ENCODE measurements at places on chromosomes 4 and X. TPM values are rescaled to one million over a fixed set of nuclear protein-coding genes. Genes with fewer than 3 reads are reported as not detected.

GRCh38 chr4:164770010-164770724, 16.2 kb downstream of the SMIM31 start:
- H3K4me3 ChIP-seq: no peak overlapping the region
- no peaks in the 10 kb centered on the region for H3K36me3 ChIP-seq
- H3K4me1 ChIP-seq: peaks cover 17% of the 10 kb centered on the region
- DNase-seq: no peak
- H3K27ac ChIP-seq: no peak overlapping the region

- no peak for DNase-seq
- no peaks in the 10 kb centered on the region for H3K36me3 ChIP-seq
- H3K4me3 ChIP-seq: no peak overlapping the region
- H3K27ac ChIP-seq: no peak overlapping the region
These were observed 31.3 kb downstream of the TRIML2 start for GRCh38 chr4:188078116-188078515.

DNA sequence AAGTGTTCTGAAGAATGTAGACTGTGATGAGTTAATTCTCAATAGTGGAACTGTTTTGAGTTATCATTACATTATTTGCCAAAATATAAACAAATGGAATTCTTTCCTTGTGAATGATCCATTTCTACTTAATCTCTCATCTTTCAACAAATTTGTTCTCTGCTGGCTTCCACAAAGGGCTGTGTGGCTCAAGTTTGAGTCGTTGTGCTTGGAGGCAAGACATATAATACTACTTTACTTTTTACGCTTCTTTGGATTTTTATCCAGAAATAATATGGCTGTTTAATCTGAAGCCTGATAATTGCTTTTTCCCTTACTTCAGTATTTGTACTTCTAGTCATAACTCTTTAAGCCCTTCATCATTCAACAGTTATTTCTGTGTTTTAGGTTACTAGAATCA, 169.5 kb downstream of the ARHGAP10 start:
- no peak overlapping the region for H3K27ac ChIP-seq
- no peak for DNase-seq
- H3K4me3 ChIP-seq: no peak overlapping the region
- H3K36me3 ChIP-seq: no peaks in the 10 kb centered on the region
- no peaks in the 10 kb centered on the region for H3K27me3 ChIP-seq
- H3K4me1 ChIP-seq: peaks cover 23% of the 10 kb centered on the region

Gene MAGEA10
- total RNA-seq: not detected

Gene CAPN6
- not detected for total RNA-seq
